Hematopoietic multipotent progenitor cell (in vitro differentiated cells): ENCODE measurements at places on chromosomes 6 and 20. TPM values are rescaled to one million over a fixed set of nuclear protein-coding genes. Genes with fewer than 3 reads are reported as not detected.

The CDC40 gene
- total RNA-seq, result 15.9 TPM

The WFDC11 gene
- not detected for total RNA-seq

The SYTL3 gene
- total RNA-seq, result 6.5 TPM

The WDR46 gene
- total RNA-seq, result 63.3 TPM

The ADAM33 gene
- not detected for total RNA-seq
